Upper lobe of right lung (tissue), 1 donor: ENCODE measurements at places on chromosomes 6 and 20.

GRCh38 chr6:150745896-150746295, 119.6 kb upstream of the MTHFD1L start:
- H3K36me3 ChIP-seq, result no peaks in the 10 kb centered on the region
- H3K4me1 ChIP-seq, result no peaks in the 10 kb centered on the region
- H3K27ac ChIP-seq, result no peak overlapping the region
- no peak overlapping the region for H3K4me3 ChIP-seq

GRCh38 chr6:89268776-89269175, 46.3 kb downstream of the GABRR2 start:
- DNase-seq, result no peak
- no peak overlapping the region for H3K27ac ChIP-seq
- no peaks in the 10 kb centered on the region for H3K36me3 ChIP-seq
- no peaks in the 10 kb centered on the region for H3K4me1 ChIP-seq

DNA sequence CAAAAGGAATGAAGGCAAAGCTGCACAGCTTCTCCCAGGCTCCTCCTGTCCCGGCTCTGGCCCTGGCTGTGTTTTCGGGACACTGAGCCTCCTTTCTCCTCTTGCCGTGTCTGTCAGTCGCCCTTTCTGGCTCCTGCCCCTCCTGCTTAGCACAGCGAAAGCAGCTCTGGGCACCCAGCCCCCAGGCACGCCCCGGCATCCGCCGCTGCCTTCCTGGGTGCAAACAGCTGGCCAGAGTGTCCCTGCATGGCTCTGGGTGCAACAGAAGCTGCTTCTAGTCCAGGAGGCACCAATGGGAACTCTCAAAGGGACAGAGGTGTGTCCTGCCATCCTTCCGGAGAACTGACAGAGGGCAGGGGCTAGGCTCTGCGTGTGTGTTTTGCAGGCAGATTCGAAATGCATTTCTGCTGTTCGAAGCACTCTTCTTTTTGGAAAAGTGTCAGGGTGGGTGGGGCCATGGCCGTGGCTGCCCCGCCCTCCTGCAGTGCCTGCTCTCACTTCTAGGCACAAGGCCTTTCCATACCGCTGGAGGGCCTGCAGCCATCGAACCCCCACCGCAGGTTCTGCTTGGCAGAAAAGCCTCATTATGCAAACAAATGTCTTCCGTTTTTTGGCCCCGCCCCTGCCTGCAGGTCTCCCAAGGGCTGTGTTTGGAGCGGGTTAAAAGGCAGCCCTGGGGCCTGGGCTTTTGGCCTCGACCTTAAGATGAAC, 15.5 kb downstream of the COL9A3 start:
- no peaks in the 10 kb centered on the region for H3K36me3 ChIP-seq
- H3K27ac ChIP-seq, result no peak overlapping the region
- no peak for DNase-seq
- peaks cover 7% of the 10 kb centered on the region for H3K4me1 ChIP-seq

DNA sequence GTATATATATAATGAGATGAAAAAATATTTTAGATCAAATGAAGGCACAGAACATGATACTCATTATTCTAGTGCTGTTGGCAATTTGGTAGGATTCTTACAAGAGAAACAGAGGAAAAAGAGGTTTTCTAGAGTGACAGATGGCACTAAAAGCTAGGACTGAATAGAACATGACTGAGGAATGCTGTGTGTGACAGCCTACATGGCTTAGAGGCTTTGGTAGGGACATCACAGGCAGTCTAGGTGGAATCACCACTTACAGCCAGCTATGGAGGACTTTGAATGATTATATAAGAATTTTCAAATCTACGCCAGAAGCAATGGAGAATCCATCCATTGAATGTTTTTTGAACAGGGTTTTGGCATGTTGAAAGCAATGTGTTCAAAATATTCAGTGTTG, 52.8 kb downstream of the TPD52L1 start:
- H3K36me3 ChIP-seq, result no peaks in the 10 kb centered on the region
- H3K4me1 ChIP-seq, result peaks cover 11% of the 10 kb centered on the region
- no peak for DNase-seq
- no peak overlapping the region for H3K4me3 ChIP-seq
- H3K27me3 ChIP-seq, result no peaks in the 10 kb centered on the region
- H3K27ac ChIP-seq, result no peak overlapping the region

DNA sequence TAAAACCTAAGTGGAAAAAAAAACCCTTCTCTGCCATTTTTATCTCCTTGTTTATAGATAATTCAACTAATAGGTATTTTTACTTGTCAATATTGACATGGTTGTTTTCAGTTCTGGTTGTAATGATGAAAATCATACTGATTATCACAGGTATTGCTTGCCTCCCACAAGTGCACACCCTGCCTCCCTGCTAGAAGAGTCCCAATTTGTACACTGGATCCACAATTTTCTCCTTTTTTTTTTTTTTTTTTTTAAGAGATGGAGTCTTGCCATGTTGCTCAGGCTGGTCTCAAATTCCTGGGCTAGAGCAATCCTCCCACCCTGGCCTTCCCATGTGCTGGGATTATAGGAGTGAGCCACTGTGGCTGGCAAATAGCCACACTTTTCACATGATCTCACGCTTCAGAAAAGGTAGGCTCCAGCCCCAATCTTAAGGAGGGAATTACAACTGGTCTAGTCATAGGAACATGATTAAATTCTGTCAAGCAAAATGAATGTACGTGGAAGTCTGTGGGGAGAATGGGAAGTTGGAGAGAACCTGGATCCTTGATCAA, 12.3 kb downstream of the DYNLT2 start:
- no peak for DNase-seq
- H3K27me3 ChIP-seq, result no peaks in the 10 kb centered on the region
- H3K4me1 ChIP-seq, result no peaks in the 10 kb centered on the region
- no peaks in the 10 kb centered on the region for H3K36me3 ChIP-seq
